ENCODE measurements at places on chromosomes 16 and 17.

GRCh38 chr17:10226930-10227695 lies 28.7 kb upstream of the GAS7 start:
- DNase-seq, result peak; percentile 26

- DNase-seq, result peak; percentile 56
These were observed 505 bp upstream of the COG1 start for GRCh38 chr17:73192206-73192893.

GRCh38 chr17:27257031-27257357 lies 36.9 kb upstream of the WSB1 start:
- no peak for DNase-seq

GRCh38 chr16:26091511-26091910 lies 399.8 kb downstream of the HS3ST4 start:
- DNase-seq, result no peak

Data from stimulated activated CD4-positive, alpha-beta T cell treated with anti-CD3 and anti-CD28 coated beads, Interleukin-12 subunit alpha, Interleukin-12 subunit beta, amount 100 ng/mL, for 4 hours (primary cell).